ENCODE measurements at places on chromosomes 1 and 21.

DNA sequence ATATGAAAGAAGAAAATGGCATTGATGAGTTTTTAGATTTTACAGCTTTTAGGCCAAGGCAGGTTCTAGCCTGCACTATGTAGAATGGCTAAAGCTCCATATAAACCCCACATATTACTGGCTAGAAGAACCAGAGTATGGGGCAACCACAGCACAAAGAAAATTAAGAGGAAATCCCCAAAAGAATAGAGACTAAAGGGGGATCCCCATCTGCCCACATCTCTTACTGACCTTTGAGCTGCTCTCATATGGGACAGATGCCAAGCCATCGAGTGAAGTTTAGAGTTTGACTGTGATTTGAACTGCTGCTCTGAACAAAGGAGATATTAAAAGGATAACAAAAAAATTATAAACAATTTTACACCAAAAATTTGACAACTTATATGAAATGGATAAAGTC, 102.2 kb upstream of the HAO2 start:
- DNase-seq, result no peak

GRCh38 chr1:40301066-40301465, 16.0 kb downstream of the COL9A2 start:
- DNase-seq, result no peak

GRCh38 chr1:44154049-44154448, 12.6 kb upstream of the KLF18 start:
- DNase-seq, result no peak

- no peak for DNase-seq
These were observed 45.5 kb downstream of the LPAR3 start for GRCh38 chr1:84847253-84848250.

- no peak for DNase-seq
These were observed 272.2 kb downstream of the LMO4 start for GRCh38 chr1:87600854-87601253.

DNA sequence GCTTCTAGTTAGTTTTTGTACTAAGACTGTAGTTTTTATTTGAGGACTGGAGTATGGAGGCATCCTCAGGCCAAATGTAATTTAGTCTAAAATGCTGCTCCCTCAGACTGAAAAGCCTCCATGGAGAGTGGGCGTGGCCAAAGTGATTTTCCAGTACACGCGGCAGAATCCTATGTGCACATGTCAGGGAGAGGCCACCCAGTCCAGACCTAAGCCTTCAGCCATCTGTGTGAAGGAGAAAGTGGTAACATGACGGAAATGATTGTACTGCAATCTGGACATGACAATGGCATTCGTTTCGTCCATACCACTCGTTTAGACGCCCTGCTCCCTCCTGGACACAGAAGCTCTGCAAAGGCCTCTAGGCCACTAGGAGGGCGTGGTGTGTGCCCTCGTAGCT, 56.2 kb downstream of the PCP4 start:
- no peak for DNase-seq

DNA sequence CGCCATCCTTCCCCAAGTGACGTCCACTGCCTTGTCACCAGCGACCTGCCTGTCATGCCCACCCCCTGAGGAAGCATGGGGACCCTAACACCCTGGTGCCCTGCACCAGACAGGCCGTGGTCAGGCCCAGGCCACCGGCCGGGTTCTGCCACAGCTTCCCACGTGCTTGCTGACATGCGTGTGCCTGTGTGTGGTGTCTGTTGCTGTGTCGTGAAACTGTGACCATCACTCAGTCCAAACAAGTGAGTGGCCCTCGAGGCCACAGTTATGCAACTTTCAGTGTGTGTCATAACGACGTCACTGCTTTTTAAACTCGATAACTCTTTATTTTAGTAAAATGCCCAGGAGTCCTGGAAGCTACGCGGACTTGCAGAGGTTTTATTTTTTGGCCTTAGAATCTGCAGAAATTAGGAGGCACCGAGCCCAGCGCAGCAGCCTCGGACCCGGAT, 8.5 kb upstream of the CTRC start:
- DNase-seq, result no peak

- DNase-seq, result no peak
These were observed 7.5 kb downstream of the MAP7D1 start for GRCh38 chr1:36163426-36163825.
